HepG2 (cell line): ENCODE measurements at places on chromosomes 7 and 10. TPM values are rescaled to one million over a fixed set of nuclear protein-coding genes. Genes with fewer than 3 reads are reported as not detected.

DNA sequence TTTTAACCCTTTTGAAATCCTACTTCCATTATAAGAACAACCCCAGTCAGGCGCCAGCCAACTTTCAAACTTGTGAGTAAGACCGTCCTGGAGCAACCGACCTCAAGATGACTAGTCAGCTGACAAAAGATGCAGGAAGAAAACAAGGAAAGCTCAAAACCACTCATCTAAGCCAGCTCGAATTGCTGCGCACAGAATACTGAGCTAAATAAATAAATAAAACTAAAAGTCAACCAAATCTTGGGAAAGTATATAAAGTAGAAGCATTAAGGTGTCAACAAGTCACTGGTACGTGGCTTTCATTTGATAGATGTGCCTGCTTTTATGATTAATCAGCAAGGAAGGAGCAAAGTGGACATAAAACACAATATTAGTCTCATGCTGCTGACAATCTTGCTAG is 1269.8 kb downstream of the XPNPEP1 start:
- DNase-seq, result no peak

GRCh38 chr10:61890430-61890829 is 11.1 kb upstream of the ARID5B start:
- no peak for DNase-seq

Gene MMRN2
- 0.04 TPM in 1 of 2 replicates, not detected in the other for total RNA-seq

DNA sequence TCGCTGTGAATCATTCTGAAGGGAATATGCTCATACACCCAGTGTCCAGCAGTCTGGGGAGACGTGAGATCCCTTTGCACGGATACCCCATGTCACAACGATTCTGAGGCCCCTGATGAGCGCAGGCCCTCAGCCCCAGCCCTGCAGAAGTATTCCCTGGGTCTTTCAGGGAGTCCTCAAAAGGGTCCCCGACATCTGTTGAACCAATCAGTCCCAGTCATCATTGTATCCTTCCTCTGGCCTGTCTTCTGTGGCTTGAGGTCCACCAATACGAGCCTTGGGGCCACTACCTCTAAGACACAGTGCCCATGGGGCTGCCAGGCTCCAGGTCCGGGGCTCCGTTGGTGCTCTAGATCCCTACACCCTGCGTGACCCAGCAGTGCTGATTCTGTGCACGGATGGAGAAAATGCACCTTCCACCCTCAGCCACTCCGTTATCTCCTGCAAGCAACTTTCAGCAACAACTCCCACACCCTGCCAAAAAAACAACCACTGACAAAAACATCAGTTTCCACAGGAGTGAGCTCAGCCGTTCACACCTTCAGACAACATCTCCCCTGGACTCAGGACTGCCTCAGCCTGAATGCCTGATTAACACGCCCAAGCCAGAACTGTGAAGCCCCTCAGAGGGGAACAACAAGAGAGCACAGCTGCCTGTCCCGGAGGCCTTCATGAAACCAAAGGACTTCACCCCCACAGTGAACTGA is 46.9 kb upstream of the KDM7A start:
- DNase-seq, result no peak

DNA sequence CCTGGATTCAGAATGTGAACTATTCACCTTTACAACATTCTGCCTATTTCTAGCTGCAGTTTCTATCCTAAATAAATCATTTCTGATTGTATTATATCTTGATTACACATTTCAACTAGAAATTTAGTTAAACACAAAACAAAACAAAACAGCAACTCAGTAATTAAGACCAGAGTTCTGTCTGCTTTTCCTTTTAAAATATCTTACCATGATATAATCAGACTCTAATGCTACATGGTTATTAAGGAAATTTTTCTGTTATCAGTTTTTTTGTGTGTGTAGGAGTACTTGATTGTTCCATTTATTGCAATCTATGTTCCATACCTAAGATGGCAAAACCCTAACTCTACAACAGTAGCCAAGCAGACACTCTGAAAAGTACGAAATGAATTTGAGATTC is 663.3 kb downstream of the NRG3 start:
- no peak for DNase-seq

Gene WEE2
- not detected in 2 replicates for total RNA-seq

Gene CCDC3
- total RNA-seq, result not detected in 2 replicates

- DNase-seq, result no peak
Measured at GRCh38 chr10:116909307-116909706, 60.0 kb downstream of the ENO4 start.
